NCI-H187 (cell line): ENCODE measurements at places on chromosomes 13 and 19.

DNA sequence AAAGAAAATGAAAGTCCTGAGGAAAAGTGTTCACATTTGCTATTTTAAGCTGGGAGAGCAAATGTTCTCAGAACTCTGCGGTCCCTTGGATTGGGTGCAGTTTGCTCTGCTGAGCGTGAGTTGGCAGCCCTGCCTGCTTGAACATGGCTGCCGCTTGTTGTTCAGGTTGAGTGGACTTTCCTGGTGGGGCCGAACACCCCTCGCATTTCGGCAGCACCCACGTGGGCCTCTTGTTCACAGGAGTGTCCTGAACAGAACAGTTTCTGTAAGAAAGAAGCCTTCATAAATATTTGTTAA is 10.8 kb upstream of the RNF113B start:
- DNase-seq, result no peak

DNA sequence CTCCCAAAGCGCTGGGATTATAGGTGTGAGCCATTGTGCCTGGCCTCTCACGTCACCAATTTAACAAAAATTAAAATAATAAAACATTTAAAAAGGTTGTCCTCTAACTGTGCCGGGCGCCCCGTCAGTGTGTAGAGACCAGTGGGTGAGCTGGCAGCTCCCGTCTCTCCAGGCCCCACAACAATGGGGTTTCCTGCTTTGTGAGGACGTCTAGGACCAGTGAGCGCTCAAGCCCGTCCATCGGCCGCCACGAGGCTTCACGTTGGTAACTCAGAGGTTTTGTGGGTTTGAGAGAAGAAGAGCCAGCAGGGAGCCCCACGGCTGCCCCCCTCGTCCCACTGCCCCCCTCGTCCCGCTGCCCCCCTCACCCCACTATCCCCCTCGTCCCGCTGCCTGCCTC is 4.7 kb downstream of the LSM7 start:
- DNase-seq, result no peak

GRCh38 chr19:38395381-38396114 is 7.1 kb downstream of the SPRED3 start:
- no peak for DNase-seq

DNA sequence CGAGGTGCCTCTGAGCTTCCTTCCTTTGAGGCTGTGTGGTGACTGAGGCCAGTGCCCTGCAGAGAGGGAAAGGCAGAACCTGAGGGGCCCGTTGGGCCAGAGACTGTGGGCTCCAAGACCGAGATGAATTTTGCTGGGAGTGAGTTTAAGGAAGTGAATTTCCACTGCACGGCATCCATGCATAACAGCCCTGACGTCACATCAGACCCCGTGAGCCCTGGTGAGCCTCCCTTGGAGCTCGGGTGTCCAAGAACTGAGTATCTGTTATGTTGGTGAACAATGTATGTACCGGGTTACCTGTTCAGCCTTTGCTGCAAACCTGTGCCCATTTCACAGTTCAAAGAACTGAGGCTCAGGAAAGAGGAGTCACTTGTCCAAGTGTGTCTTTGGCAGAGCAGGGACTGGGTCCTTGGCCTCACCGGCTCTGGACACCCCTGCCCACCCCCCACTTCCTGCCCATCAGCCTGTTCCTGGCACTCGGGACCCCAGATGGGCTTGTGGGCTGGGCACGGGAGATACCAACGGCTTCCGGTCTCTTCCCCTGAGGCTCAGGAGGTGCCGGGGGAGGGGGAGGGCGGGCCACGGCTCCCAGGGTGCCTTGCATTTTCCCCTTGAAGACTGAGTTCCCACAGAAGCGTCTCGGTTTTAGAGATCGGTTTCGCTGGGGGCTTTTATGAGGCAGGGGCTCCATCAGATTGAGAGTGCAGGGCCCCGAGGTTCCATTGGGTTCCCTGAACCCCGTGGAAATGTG is 33.7 kb downstream of the NFILZ start:
- no peak for DNase-seq

GRCh38 chr13:59374691-59375090 is 789.0 kb downstream of the DIAPH3 start:
- DNase-seq, result no peak

DNA sequence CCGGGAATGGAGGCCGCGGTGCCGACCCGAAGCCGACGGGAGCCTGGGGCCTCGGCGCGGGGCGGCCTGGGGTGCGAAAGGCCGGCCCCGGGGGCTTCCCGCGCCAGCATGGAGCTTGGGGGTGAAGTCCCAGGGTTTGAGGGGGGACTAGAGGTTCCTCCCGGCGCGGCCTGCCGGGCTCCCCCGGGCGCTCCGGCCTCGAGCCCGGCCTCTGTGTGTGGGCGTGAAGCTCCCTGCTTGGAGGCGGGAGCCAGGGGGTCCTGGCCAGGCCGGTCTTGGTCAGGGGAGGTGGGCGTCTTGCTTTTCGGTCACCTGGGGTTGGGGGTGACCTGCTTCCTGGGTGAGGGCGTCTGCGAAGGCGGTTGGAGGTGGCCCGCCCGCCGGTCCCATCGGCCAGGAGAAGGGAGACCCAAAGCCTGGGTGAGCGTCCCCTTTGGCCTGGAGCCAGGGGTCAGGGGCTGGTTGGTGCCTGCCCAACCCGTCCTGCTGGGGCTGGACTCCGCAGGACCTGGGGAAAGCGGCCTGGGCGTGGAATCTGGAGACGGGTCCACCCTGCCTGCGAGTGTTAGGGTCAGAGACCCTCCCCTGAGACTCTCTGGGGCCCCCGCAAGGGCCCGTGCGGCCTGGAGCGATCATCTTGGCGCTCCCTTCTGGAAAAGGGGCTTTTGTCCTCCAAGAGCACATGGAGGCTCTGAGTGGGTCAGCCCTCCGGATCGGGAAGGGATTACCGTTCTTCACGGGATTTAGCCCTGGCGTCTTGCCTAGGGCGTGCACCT is 535 bp downstream of the BSG start:
- DNase-seq, result no peak

GRCh38 chr19:51125421-51126075 is 842 bp downstream of the SIGLEC9 start:
- no peak for DNase-seq

DNA sequence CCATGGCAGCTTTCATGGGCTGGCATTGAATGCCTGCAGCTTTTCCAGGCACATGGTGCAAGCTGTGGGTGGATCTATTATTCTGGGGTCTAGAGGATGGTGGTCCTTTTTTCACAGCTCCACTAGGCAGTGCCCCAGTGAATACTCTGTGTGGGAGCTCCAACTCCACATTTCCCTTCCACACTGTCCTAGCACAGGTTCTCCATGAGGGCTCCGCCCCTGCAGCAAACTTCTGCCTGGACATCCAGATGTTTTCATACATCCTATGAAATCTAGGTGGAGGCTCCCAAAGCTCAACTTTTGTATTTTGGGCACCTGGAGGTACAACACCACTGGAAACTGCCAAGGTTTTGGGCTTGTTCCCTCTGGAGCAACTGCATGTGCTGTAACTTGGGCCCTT is 450.6 kb downstream of the LMO7 start:
- DNase-seq, result no peak

DNA sequence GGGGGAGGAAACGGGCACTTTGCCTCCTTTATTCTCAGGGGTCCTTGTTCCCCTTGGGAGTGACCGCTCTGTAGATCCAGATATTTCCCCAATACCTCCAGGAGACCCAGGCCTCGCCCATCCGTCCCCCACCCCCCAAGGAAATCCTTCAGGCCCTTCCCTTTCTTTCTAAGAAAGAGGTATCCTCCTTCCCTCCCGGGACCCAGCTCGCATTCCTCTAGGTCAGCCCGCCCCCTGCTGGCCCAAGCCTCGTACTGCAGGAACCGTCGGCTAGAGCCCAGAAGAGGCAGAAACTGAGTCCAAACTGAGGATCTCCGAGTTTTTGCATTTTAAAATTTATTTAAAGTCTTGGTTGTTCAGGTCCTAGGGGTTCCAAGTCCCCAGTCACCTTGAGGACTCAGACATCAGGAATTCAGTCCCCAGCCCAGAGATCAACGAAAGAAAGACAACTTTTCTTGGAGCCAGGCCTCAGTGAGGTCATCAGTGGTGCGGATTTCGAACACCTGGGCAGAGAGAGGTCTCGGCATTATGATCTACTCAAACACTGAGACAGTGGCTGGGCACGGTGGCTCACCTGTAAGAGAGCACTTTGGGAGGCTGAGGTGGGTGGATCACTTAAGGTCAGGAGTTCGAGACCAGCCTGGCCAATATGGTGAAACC is 7.5 kb upstream of the LRFN1 start:
- DNase-seq, result peak; percentile 36

GRCh38 chr19:43638214-43638994 is 1.2 kb downstream of the CADM4 start:
- DNase-seq, result no peak

DNA sequence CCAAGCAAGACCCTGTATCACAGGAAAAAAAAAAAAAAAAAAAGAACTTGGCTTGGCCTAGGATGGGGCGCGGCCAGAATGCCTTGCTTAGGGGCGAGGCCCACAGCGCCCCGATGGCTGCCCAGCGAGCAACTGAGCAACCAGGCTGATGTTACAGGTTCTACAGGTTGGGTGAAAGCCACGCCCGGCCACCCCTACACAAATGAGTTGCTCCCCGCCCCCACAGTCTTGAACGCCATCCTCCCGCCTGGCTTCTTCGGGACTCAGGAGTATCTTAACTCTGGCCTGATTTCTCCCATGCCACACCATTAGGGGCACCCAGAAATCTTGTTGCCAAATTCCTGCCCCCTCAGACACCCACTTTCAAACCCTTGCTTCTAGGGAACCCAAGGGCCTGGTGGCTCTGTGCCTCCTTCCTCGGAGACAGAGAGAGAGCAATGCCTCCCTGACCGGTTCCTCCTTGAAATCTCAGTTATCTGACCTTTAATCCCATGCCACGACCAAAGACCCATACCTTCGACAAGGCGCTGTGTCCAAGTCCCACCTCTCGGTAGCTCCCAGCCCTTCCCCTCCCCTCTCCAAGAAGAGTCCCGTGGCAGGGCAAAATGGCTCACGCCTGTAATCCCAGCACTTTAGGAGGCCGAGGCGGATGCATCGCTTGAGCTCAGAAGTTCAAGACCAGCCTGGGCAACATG is 1.1 kb upstream of the CBLC start:
- no peak for DNase-seq

DNA sequence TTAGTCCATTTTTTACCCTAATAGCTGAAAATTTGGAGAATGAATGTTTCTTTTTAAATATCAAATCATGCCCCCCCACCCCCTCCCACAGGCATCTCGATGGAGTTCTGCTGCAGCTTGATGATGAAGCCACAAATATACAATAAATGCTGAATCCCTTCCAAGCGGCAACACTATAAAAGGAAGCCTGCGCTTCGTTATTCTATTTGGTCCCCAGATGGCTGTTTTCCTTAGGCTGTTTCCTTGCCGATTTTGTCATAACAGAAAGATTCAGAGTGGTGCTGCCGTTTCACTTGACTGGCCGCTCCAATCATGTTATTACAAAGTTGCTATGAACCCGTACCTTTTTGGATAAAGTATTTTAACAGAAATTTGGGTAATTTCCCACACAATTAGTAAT is 79.5 kb downstream of the MYO16 start:
- DNase-seq, result no peak

GRCh38 chr13:113835461-113836270 is 28.2 kb downstream of the GAS6 start:
- peak; percentile 95 for DNase-seq
